ENCODE measurements at places on chromosomes 2 and 18.
A peak's percentile ranks its signal among the peaks of the same experiment; 100 is the strongest.

DNA sequence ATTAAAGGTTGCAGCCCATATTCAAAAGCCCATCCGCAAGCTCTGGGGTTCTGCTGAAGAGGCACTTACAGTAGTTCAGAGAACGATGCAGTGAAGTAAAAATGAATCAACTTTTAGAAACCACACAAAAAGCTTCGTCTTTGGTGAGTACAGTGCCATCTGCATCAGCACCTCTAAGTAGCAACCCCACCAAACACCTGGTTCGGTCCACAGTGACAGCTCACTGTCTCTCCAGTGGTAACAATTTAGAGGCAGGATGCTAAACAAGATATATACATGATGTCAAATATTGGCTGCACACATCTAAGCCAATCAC lies 275.4 kb upstream of the TCF4 start:
- DNase-seq, result no peak

DNA sequence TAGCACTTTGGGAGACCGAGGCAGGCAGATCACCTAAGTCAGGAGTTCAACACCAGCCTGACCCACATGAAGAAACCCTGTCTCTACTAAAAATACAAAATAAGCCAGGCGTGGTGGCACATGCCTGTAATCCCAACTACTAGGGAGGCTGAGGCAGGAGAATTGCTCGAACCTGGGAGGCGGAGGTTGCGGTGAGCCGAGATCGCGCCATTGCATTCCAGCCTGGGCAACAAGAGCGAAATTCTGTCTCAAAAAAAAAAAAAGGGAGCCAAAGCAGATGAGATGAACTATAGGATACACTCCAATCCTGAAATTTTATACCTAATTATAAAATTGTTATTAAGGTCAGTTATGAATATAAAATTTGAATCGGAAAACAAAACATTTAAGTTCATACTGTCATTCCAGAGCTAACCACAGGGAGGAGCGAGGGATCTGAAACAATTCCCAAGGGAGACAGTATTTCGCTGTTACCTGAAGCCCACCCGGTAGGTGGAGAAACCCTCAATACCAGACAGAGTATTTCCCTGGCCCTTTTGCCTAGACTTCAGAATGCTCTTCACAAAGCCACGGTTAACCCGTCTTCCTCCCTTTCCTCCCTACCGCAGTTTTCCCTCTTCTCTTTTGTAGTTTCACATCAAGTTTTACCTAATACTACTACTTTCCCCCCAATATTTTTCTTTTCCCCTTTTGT lies 1.4 kb downstream of the PPM1G start:
- DNase-seq, result no peak

- DNase-seq, result no peak
Measured at GRCh38 chr2:200306931-200307723, 634 bp downstream of the SPATS2L start.

- no peak for DNase-seq
Measured at GRCh38 chr2:200417366-200417765, 92.5 kb downstream of the KCTD18 start.

DNA sequence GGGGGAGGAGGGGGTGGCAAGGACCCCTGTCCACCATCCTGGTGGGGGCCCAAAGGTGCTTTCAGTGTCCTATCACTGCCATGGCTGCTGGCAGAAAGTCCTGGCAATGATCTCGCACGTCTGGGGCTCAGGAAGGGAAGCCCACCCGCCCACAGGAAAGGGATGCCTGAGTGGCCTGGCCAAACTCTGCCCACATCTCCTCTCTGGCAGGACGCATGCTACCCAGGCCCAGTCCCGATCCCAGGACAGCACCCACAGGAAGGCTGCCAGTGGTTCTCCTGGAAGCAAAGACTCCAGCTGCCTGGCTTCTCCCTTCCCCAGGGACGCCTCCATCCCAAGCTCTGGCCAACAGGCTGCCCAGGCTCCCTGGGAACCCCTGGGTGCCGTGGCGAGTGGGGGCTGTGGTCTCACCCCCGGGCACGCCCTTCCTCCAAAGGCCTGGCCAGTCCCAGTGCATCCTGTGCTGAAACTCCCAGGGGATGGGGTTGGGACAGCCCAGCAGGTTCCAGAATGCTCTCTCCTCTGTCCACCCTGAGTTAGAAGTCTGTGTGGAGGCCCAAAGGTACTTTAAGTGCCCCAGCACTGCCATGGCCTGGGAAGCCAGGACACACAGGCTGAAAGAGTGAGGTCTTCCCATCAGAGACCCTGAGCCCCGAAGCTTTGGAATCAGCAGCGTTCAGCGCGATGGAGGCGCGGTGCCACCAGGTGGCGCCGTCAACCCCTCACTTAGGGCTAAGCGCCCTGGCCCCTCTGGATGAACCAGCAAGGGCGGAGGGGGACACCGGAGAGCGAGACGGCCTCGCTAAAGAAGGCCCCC lies 29.8 kb upstream of the TAF1B start:
- DNase-seq, result peak; percentile 55

DNA sequence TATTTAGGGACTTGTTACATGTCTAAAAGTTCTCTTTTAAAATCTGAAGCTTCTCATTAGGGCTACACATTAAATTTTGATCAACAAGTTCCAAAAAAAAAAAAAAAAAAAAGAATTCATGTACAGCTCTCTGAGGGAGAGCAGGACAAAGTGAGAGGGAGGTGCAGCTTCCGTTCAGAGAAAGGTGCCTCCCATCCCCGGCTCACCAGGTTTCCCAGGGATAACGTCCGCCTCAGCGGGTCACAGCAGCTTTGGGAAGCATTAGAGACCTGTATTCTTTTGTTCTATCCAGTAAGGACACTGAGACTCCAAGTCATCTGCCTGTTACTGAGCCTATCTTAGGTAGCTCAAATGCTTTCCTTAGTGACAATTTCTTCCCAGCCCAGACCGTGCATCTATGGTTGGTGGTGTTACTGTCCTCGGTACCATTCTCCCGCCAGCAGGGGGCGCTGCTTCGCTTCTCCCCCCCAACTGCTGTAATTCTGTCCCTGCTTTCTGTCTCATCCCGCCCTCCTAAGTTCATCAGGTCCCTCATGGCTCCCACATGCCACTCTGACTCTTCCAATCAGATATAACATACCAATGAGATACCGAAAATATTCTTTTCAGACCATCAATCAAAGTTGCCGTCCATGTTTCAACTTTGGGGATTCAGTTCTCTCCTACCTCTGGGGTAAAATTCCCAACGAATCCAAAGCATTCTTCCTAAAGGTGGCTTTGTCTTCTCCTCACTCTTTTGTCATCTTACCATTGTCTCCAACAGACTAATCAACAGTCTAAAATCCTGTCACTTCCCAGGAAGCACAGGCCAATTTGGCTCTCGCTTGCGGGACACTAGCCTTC lies 466.5 kb downstream of the METTL4 start:
- peak; percentile 16 for DNase-seq

DNA sequence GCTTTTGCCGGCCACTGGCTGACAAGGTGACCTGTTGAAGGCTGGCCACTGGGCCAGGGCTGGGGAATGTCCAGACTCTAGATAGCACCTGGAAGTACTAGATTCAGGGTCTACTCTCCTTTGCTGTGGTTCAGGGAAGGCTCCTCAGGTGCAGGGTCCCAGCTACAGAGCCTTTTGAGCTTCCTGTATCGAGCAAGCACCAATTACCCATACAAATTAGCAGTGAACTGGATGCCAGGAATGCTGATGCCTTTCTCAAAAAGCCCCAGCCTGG lies 213.4 kb downstream of the CYP26B1 start:
- DNase-seq, result no peak

- no peak for DNase-seq
Measured at GRCh38 chr2:31008561-31009114, 129.6 kb downstream of the GALNT14 start.

GRCh38 chr2:1731447-1731962 lies 12.8 kb downstream of the PXDN start:
- DNase-seq, result no peak

DNA sequence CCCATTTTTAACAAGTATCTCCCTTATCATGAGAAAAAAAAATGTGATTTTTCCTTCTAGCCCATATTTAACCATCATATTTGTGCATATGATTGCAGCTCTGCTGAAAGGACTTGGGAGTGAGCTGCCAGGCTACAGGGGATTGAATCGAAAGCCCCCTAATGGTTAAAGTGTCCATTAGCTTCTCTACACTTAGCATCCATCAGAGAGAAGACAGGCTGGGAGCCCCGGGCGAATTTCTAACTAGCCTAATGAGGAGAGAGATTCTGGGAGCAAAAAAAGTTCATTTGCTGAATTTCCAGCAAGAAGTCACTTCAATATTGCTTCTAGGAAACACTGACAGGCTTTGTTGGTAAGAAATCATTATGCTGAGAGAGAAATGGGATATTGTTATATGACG lies 848.8 kb downstream of the TDRD15 start:
- no peak for DNase-seq

- no peak for DNase-seq
Measured at GRCh38 chr2:218005486-218005885, 2.7 kb upstream of the TNS1 start.

GRCh38 chr2:18639756-18640453 lies 50.5 kb upstream of the NT5C1B start:
- no peak for DNase-seq

- no peak for DNase-seq
Measured at GRCh38 chr2:96549967-96550786, 13.6 kb downstream of the ARID5A start.

DNA sequence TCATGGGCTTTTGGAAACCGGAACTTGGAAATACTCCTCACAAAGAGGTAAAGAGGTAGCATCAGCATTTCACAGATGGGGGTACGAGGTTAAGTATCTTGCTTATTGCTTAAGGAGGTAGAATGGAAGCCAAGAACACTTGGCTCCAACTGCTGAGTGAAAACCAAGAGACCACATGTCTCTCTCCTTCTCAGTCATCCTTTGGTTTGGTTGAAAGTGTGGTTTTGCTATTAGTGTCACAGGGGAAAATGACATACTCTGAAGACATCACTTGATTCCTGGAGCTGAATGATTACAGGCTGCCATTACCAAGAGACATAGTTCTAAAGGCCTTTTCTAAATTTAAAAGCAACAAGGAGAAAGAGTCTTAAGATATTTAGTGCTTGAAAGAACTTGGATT lies 41.5 kb downstream of the ANTXR1 start:
- no peak for DNase-seq

GRCh38 chr2:63522950-63523349 lies 65.3 kb downstream of the WDPCP start:
- DNase-seq, result no peak

DNA sequence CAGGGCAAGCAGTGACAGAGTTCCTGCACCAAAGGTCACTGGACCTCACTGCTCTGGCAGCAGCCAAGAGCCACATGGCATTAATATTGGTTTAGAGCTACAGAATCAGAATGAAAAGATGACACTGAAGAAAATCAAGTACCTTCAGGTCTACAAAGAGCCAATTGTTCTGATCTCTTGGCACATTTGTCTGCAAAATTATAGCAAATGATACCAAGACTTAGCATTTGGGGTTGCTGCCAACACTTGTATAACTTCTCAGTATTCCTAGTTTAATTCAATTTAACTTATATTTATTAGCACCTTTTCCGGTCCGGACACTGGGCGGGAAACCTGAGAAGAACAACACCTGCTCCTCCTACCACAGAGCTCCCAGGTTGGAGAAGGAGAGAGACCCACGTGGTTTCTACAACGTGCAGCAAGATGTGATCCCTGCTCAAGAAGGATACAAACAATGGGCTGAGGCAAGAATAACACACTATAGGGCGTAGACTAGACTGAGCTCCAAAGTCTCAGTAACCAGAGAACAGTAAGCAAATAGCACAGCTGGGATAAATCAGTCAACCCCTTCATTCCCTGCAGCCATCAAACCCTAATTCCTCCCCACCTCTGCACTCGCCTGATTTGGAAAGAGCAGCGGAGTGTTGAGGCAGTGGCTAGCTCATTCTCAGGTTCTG lies 2.4 kb downstream of the LRRC30 start:
- DNase-seq, result no peak

DNA sequence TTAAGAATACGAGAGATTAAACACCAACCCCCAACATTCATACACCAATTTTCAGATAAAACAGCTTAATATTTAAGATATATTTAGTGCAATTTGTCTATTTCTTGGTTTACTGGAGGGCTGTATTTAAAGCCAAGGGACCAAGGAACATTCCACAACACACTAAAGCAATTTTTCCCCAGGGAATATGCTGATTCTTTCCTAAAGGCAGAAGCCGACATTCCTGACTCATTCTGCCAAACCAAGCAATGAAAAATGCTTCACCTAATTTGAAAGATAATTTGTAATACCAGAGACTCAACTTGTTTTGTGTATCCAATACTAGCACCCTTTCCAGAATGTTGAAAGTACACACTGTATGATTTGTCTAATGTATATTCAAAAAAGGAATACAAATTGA lies 1267.6 kb upstream of the PIK3C3 start:
- no peak for DNase-seq

DNA sequence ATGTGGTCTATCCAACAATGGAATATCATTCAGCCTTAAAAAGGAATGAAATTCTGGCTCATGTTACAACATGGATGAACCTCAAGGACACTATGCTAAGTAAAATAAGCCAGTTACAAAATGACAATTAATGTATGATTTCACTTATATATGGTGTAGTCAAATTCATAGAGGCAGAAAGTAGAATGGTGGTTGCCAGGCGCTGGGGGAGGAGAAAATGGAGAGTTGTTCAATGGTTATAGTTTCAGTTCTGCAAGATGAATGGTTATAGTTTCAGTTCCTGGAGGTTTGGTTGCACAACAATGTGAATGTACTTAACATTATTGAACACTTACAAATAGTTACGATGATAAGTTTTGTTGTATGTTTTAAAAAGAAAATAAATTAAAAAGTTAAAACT lies 79.2 kb upstream of the IL1R2 start:
- DNase-seq, result peak; percentile 2

- DNase-seq, result no peak
Measured at GRCh38 chr2:64695721-64696261, 42.1 kb upstream of the SERTAD2 start.

DNA sequence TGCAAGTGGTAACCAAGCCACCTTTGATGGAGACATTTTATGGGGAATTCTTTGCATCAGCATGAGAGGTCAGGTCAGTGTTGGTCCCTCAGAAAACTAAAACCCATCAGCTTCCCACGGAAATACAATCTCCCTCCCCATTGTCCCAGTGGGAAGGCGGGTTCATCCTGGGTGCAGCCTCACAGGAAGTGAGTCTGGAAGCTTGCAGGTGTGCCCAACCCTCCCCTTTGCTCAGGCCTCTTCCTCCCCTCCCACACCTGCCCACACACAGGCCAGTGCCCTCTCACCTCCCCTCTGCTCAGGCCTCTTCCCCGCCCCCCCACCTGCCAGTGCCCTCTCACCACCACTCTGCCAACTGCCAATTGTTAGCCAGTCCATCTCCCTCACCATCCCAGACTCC lies 166.8 kb upstream of the RAB6C start:
- DNase-seq, result no peak
